Activated T-cell treated with anti-CD3 and anti-CD28 coated beads for 48 hours (primary cell): ENCODE measurements at places on chromosomes 11 and 22.

- DNase-seq = no peak
Observed at GRCh38 chr11:35031867-35032266, 107.1 kb upstream of the CD44 start.

DNA sequence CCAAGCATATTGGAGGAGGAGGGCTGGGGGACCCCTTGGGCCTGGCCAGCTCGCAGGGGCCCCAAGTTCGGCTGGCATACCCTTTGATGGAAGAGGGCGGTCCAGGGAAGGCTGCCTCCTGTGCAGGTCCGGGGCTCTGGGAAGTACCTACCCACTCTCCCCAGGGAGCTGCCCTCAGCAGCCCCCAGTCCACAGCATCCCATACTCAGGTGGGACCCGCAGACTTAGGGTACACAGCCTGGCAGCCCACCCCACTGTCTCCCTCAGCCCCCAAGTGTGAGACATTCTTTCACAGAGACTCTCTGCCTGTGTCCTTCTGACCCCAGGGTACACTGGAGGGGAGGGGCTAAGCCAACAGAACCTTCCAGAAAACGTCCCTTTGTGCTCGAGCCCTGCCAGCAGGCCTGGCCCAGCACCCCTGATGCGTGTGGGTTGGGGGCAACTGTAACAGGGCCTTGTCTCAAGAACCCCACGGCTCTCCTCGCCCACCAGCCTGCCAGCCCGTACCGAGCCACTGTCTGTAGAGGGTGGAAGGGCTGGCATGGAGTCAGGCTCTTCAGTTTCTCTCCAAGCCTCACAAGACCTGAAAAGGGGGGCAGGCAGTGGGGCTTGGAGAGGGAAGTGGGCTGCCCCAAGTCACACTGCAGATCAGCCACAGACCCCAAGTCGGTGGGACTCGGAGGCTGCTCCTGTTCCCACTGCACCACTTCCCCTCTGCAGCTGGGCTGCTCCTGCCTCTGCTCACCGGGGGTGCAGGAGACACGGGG, 7.0 kb upstream of the TNFRSF13C start:
- no peak for DNase-seq

DNA sequence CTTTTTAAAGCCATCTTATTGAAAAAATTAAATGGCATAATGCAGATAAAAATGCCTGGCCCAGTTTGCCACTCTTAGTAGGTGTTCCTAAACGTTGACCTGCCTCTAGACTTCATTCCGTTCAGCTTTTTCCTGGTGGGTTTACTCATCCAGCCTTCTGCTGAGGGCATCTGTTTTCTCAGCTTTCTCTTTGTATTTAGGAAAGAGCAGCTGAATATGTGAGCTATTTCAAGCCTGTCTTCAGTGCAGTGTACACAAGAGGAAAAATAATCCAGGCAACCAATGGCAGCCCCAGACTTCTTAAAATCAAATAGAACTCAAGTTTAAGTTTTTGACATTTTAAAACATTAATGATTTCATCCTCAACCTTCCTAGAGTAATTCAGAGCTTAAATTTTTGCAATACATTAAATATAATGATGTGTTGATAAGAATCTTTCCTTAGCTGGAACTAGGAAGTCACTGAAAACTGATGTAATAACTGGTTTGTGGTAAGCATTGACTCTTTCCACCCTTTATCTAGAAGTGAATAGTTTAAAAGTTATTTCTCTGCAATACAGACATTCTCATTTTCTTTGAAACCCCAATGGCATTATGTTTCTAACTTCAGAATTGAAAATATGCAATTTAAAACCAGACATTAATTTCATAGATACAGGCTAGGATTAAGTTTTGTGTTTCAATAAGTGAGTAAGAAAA, 165.4 kb downstream of the AASDHPPT start:
- DNase-seq = no peak

GRCh38 chr22:28052825-28053269, 133.8 kb upstream of the PITPNB start:
- no peak for DNase-seq

- no peak for DNase-seq
Observed at GRCh38 chr22:23557036-23557435, 23.1 kb downstream of the IGLL1 start.

DNA sequence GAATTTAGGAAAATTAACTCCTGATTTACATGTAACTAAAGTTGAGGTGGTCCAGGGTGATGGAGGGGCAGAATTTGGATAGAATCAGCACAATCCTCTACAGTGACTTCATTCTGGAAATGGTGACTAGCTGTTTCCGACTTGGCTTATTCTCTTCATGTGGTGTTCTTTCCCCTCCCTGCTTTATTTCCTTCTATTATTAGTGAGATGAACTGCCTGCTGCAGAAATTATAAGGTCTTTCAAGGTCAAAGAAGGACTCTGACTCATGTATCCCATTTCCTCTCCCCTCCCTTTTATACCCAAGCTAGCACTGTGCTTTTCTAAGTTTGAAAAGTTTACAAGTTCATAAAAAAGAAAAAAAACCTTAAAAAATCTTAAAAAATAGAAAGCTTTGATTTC, 12.2 kb upstream of the MRPL17 start:
- DNase-seq = no peak

- no peak for DNase-seq
Observed at GRCh38 chr22:44668190-44668885, 33.7 kb upstream of the PRR5 start.

- no peak for DNase-seq
Observed at GRCh38 chr22:37008365-37008764, 10.9 kb downstream of the TST start.

GRCh38 chr11:1049071-1049405, 12.5 kb upstream of the MUC6 start:
- DNase-seq = no peak

DNA sequence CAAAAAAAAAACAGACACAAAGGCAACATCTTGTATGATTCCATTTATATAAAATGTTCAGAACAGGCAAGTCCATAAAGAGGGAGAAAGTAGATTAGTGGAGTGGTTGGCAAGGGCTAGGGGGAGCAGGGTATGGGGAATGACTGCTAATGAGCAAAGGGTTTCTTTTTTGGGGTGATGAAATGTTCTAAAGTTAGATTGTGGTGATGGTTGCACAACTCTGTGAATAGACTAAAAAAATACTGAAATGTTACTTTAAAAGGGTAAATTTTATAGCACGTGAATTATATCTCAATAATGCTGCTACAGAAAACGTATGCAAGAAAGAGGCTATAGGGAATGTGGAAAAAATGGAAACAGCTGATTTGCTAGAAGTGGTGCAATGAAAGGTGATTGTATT, 155.1 kb downstream of the TENM4 start:
- DNase-seq = no peak

DNA sequence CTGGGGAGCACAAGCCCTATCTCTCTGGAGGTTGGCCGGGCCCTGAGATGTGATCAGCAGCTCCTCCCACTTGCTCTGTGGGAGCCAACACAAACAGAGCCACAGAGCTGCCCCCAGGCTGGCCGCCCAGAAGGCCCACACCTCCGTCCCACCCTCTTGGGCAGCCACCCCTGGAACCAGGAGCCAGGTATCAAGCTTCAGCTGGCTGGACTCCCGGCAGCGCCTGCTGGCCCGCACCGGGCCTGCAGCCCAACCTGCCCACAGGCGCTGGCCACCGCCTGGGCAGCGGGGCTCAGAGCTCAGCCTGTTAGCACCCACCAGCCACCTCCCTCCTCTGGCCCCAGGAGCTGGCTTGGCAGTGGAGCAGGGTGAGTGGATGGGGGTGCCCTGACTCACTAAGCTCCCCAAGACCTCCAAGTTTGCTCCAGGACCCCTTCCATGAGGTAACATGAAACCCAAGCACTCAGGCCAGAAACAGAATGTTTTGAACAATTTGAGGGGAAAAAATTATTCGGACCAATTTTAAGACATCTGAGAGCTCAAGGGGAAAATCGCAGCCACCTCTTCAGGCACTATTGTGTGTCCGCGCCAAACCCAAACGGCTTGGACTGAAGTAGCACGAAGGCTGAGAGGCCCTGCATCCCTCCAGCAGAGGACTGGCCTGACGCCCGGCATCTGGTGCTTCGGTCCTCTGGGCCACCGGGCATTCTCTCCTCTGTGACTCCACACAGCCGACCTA, 450.8 kb downstream of the SOX6 start:
- no peak for DNase-seq

DNA sequence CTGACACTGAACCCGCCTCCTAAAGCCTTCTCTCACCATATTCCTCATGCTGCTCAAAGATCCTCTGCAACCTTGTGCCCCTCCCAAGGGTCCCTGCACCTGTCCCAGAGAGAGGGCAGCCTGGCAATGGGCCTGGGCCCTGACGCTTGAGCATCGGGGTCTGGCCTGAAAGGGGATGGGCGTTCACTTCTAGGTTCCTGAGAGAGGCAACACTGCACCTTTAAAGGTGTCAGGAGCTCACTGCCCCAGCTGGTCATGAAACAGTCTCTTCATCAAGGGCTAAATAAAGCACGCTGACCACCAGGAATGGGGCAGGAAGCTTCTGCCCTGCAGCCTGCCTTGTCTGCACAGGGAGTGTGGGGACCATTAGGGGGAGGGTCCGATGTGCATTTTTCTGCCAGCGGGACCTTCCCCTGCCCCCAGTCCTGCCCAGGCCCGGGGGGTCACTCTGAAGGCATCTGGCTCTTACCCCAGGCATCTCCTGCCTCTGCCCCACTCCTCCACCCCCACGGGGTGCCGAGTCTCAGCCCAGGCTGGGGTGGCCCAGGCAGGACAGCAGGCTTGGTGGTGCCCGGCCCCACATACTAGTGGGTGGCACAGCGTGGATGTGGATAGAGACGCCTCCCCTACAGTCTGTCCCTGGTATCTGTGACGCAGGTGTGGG, 3.5 kb downstream of the C11orf21 start:
- no peak for DNase-seq

DNA sequence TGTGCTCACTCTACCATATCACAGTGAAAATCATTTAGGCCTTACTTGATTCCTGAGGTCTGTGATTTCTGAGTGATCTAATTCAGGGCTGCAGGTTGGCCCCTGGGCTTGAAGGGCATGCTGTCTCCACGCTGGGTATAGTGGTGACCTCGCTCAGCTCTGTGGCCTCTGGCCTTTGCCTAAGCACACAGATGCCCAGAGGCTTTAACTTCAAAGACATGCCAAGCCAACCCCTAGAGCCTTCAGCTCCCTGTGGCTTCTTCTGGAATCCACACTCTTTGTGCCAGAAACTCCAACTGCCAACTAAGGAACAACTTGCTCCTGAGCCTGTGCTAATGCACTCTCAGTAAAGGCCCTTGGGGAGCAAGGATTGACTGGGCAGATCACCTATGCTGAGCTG, 232.6 kb upstream of the MPPED2 start:
- DNase-seq = no peak

DNA sequence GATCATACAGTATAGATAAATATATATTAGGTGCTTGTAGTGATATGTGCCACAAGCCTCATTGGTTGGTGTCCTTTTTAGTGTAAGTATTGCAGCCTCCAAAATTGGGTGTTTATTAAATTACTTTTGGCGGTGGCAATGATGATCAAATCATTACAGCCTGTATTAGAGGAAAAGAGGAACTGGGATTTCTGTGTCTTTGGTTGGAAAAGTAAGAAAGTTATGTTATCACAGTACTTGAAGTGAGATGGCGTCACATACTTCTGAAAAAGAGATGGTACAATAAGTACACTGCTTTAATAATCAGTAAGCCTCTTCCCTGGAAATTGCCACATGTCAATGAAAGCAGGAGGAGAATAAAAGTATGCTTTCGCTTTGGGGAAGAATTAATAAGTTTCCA, 523 bp upstream of the MPZL3 start:
- no peak for DNase-seq

GRCh38 chr11:1473786-1474185, 12.8 kb downstream of the MOB2 start:
- no peak for DNase-seq

DNA sequence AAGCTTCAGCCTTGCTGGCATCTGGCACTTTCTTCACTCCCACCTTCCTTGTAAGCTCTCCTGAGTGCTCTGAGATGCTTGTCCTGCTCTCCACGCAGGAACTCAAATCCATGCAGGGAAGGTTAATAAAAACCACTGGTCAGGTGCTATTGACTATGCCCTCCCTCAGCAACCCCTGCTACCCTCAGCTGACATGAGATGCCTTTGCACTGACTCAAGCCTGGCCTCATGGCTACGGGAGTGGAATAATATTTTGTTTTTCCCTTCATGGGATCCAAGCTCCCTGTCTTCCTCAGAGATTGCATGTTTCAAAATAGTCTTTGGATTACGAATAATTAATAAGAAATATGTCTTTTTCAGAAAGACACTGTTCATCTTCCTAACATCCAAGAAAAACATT, 31.7 kb upstream of the ABCC8 start:
- no peak for DNase-seq

GRCh38 chr11:12862696-12863469, 146.2 kb upstream of the RASSF10 start:
- no peak for DNase-seq

DNA sequence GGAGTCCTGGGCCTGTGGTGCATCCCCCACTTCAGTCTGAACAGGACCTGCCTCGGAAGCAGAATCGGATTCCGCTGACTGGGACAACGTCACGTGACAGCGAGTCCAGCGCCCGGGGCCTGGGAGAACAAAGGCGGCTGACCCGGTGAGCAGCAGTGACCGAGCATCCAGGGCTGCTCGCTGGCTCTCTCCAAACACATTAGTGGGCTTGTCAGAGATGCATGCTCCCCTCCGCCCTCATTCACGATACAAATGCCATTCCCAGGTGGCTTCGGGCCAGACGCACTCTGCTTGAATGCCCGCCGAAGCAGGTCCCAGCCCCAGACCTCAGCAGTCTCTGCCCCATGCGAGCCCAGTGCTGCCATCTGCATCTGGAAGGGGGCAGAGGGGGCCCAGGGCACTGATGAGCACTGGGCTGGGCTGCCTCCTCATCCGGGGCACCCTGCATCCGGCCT, 91.0 kb downstream of the WNT7B start:
- DNase-seq = no peak

DNA sequence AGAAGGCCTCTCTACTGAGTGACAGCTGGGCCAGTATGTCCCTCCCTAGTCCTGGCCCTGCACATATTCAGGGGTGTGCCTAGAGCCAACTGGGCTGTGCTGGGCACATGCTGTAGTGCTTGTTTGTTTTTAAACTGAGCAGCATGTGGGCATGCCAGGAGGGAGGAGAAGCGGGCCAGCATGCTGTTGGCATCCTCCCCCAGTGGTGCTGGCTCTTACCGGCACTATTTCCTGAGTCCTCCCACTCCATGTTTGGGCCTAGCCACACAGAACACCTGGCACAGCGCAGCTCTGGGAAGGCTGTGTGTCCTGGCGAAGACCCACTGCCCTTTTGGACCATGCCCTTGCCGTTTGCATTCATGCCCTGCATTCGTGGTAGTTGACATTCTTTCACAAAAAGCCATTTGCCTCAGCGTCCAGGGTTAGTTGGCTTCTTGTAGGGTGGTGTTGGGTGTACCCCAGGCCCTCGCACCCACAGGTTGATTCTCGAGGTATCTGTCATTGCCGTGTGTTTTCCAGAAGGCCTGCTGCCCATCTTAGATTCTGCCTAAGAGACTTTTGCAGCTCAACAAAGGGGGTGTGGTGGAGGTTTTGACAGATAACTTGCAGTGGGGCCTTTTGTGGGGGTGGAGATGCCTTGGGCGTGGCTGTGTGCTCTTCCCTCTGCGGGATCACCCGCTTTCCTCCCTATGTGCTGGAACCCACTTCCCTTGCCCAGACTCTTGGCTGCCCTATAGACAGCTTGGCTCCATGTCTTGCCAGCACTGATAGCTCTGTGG, 13.6 kb downstream of the DGCR8 start:
- DNase-seq = no peak
